Femur (tissue), 1 donor: ENCODE measurements at places on chromosomes 7 and 10.

- no peak for DNase-seq
Observed at GRCh38 chr10:28730031-28730778, 52.9 kb downstream of the BAMBI start.

DNA sequence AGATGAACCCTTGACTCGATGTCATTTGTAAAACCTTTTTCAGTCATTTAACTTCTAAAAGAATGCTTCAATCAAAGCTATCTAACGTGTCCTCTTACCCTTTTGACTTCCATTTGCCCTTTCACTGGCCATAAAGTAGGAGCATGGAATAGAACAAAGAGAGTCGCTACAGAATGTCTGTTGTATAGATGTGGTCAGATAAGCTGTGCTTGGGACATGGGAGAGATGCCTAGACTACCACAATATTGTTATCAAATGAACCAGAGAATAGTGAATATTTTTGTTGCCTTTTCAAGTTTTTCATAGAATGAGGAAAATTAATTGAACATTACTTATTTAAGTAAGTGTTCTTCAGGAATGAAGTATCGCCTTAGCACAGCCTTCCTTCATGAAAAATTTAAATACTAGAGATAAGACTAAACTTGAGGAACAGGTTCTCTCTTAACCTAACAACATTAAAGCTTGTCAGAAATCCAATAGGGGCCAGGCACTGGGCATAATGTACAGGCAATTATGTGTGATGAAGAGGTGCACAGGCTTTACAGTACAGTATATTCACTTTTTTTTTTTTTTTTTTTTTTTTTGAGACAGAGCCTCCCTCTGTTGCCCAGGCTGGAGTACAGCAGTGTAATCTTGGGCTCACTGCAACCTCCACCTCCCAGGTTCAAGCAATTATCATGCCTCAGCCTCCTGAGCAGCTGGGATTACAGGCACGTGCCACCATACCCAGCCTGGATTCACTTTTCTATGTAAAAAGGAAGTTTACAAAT lies 7.5 kb upstream of the KMT2E start:
- DNase-seq = no peak

DNA sequence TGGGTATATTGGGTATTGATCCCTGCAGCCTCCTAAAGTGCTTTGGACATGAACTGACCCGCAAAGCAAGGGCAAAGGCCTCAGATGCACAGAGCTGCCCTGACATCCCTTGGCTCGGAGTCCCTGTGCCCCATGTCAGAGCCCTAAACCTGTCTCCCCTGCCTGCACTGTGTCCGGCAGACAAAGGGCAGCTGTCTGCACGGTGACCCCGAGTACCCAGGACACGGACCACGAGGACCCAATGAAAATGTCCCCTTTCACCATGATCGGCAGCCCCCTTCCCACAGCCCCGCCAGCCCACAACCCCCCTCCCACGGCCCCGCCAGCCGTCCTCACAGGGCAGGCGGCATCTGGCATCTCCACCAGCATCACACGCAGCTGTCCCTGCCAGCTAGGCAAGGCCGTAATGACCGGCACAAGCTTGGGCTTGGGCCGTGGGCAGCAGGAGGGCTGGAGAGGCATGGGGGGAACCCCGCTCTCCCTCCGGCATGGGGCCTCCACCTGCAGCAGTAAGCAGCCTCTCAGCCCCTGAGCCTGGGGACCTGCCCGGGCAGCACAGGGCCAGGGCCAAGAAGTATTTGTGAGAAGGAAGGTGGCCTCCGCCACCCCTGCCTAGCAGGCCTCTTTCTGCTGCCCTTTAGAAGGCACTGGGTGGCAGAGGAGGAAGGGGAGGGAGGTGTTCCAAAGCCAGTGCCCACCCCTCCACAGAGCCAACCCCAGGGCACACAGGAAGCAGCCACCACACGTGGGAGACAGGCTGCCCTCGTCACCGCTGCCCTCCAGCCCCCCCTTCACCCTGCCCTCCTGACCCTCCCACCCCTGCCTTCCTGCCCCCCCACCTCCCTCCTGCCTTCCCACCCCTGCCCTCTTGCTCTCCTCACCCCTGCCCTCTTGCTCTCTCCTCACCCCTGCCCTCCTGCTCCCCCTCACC lies 10.1 kb downstream of the NUDT1 start:
- DNase-seq = no peak

- DNase-seq = no peak
Observed at GRCh38 chr7:134071355-134072331, 55.5 kb upstream of the LRGUK start.

- no peak for DNase-seq
Observed at GRCh38 chr7:134034652-134035051, 92.5 kb upstream of the LRGUK start.

GRCh38 chr7:27189295-27189996 lies 4.4 kb upstream of the HOXA11 start:
- peak; percentile 29 for DNase-seq
